Left kidney (tissue), 8 donors: ENCODE measurements at places on chromosomes 16 and 17.

GRCh38 chr16:24748242-24748641, 18.8 kb downstream of the TNRC6A start:
- no peak for DNase-seq

GRCh38 chr17:33572615-33573014, 279.5 kb upstream of the ASIC2 start:
- no peak for DNase-seq

GRCh38 chr16:19283637-19284036, 1.9 kb upstream of the CLEC19A start:
- DNase-seq = no peak

- DNase-seq = no peak
Observed at GRCh38 chr17:61555127-61555566, 35.9 kb downstream of the NACA2 start.

DNA sequence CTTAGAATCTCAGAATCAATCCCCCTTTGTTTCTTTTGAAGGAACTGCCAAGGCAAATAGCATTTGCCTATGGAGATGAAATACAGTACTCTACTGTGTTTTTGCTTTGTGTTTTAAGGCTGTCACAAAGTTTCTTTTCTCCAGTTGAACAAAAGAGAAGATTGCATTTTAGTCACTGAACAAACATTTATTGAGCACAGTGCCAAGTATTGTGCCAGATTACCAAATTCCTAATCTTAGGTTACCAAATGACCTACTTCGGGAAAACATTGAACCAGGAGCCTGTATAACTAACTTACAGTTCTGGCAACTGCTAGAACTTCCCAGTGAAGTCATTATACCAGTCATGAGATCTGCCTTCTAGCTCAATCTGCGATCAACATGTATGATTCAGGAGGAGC, 3.0 kb upstream of the UBB start:
- no peak for DNase-seq

GRCh38 chr17:1323336-1323735, 43.9 kb downstream of the TRARG1 start:
- DNase-seq = no peak

- DNase-seq = no peak
Observed at GRCh38 chr17:56292010-56292409, 138.7 kb downstream of the ANKFN1 start.

DNA sequence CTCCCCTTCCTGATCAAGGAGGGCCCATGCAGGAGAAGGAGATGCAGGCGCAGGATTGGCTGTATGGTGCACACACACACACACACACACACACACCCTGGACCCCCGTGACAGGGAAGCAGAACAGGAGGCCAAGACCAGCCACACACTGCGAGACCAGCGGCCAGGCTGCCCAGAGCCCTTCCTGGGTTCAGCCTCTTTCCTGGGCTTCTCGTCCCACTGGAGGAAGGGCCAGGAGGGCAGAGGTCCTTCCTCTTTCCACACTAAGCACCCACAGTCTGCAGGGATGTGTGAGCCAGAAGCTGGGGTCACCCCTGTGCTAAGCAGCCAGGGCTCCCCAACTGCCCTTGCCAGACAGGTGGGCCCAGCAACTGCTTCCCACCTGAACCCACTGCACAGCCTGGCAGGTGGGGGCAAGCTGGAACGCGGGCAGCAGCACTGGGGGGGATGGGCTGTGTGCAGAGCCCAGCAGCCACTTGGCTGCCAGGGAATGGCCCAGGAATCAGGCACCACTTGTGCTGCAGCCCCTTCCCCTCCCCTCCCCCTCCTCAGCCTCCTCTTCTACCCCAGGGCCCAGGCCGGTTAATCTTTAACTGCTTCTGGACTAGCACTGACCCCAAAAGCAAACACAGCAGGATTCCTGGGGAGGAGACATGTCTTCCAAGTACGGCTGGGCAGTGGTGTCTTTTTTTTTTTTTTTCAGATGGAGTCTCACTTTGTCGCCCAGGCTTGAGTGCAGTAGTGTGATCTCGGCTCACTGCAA, 44.6 kb upstream of the SLC38A10 start:
- peak; percentile 82 for DNase-seq

- peak; percentile 66 for DNase-seq
Observed at GRCh38 chr17:12667299-12667958, 1.7 kb downstream of the MYOCD start.

- DNase-seq = no peak
Observed at GRCh38 chr16:85443531-85443930, 169.6 kb upstream of the GSE1 start.

DNA sequence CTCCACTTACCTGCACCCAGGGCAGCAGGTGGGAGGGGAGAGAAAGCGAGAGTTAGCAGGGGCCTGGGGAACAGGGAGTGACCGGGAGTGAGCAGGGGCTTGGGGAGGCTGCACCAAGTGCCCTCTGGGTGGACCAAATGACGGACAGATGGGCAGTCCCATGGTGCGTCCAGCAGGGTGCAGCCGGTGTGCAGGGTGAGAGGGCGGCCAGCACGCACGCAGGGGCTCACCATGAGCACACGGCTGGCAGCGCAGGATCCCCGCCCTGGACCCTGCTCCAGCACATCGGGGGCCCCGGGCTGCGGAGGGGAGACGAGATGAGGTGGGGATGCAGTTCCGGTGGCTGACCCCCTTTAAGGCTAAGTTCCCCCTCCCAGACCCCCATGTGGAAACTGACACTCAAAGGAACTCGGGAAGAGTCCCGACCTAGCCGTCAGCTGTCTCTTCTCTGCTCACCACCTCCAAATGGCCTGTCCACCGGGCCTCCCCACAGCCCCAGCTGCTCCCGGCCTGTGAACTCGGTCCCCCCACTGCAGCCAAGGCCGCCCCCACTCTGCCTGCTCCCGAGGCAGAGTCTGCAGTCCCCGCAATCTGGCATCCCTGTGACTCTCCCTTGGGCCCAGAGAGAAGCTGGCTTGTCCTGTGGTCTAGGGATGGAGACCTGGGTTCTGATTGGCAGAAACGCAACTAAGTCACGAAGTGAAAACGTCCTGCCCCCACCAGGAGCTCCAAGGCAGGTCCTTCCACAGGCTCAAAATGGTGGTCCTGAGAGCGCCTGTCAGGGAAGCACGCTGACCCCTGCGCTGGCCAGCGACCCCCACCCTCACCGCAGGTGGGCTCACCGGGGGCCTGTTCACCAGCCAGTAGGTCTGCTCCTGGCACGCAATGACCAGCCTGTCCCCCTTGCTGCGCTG, 2.9 kb downstream of the RGS11 start:
- no peak for DNase-seq

GRCh38 chr17:80122926-80123505, 21.6 kb downstream of the GAA start:
- no peak for DNase-seq

DNA sequence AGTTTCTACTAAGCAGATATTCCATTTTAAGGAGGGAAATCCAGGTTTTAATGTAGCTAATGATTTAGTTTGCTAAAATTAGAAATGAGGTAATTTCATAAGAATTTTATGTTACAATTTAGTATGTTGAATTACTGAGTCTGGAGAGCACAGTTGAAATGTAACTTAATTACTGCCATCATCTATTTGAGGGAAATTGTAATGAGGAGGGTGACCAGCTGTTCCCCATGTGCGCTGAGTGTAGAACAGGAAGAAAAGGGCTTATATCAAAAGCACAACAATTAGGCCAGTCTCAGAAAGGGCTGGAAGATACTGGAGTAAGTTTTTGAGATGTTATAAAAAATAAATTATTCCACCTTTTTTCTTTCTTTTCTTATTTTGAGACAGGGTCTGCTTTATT, 735.1 kb upstream of the GOT2 start:
- peak; percentile 29 for DNase-seq

- DNase-seq = no peak
Observed at GRCh38 chr16:88284626-88285513, 97.9 kb upstream of the ZNF469 start.

DNA sequence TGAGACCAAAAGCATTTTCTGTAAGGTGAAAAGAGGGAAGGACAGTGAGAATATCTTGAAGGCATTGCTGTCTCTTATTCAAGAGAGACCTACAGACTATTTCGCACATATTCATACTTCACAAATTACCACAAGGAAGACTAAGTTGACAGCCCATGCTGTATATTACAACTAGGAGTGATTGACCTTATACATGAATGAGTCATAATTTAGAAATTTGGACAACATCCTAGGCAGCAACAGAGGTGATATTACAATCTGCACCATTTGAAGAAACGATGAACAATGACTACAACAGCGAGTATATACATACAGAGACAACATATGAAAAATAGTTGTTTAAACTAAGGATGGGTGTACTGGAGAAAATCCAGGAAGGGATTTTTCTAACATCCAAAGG, 971.7 kb downstream of the CDH11 start:
- no peak for DNase-seq

DNA sequence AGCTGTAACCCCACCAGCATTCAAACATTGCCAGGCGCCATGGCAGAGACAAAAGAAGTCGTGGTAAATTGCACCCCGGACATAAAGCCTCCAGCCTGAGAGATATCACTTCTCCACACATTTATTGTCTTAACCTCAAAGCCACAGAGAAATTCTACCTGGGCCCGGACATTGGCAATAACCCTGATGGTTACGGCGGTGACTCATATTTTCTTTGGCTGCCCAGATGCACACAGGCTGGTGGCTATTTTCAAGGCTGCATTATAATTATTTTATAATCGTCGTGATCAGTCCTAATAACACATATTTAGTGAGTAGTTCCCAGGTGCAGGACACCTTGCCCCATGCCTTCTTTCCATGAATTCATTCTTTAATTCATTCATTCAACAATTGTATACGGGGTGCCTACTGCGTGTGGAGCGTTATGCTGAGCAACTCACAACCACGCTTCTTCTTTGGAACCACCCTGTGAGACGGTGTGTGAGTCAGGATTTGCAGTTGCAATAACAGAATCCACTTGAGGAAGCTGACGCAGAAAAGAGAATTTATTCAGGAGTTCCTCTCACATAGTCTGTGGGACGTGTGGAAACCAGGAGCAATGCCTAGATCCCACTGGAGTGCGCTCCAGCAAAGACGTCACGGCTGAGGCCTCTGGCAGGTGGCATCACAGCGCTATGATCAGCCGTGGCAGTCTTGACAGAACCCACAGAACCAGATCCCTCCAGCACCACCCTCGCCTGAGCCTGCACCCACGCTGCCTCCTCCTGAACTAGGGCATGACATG, 245.7 kb downstream of the FOXL1 start:
- DNase-seq = no peak

GRCh38 chr17:69367298-69367697, 40.4 kb upstream of the ABCA5 start:
- no peak for DNase-seq

DNA sequence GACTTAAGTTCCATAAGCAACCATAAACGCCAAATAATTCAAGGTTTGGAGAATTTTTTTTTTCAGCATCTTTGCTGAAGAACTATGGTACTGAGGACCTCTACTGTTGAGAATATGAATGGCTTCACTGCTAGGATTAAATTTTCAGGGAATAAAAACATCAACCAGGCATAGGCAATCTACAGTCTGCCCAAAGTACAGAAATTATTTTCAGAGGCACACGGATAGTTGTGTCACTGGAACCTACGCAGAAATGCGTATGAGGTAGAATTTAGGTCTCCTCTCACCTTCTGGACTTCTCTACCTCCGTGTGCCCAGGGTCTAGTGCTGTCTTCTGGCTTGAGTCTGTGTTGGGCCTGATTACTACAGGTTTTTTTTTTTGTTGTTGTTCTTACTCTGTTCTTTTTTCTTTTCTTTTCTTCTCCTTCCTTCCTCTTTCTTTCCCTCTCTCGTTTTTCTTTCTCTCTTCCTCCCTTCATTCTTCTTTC, 39.7 kb downstream of the NACA2 start:
- DNase-seq = peak; percentile 58

- peak; percentile 75 for DNase-seq
Observed at GRCh38 chr17:6269478-6269877, 165.4 kb downstream of the AIPL1 start.

DNA sequence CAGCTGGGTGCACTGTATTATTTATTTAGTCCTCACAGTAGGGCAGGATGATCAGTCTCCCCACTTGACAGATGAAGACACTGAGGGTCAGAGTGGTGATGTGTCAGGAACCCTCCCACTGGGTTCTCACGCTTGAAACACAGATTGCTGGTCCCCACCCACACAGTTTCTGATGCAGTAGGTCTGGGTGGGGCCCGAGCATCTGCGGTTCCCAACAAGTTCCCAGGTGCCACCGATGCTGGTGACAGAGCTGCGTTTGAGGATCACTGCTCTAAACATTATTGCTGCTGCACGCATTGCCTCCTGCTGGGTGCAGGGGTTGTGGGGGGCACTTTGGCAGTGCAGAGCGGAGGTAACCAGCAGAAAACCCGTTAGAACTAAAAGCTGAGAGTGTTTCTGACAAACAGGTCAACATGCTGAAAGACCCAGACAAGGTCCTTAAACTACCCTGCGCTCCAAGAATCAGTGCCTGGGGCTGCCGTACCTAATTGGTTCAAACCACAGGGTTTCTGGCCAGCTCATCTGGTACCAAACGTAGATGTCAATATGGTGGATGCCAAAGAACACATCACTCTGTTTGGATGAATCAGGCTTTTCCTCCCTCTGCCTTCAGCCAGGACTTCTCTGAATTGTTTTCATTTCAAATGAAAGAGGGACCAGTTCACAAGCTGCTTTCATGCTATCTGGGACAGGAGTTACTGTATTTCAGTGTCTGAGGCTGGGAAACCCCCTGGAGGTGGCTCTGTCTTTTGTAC, 76.0 kb downstream of the ABCC1 start:
- DNase-seq = no peak

DNA sequence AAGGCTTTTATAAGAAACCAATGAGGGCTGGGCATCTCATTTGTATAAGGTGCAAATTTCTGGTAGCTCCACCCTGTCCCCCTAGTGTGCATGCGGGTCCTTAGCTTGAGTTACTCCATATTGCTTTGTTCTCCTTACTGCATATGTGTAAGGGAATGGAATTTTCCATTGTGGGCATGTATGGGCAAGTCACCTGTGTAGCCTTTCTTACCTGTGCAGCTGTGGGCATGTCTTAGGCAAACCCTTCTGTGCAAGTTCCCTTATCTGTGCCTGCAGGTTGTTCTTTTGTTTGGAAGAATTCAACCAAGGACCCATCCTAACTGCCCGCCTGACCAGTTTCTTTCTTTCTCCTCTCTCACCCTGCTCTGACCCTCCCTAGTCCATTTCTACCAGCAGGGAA, 122.8 kb upstream of the HS3ST4 start:
- no peak for DNase-seq

GRCh38 chr17:47649972-47650524, 329 bp downstream of the KPNB1 start:
- no peak for DNase-seq

DNA sequence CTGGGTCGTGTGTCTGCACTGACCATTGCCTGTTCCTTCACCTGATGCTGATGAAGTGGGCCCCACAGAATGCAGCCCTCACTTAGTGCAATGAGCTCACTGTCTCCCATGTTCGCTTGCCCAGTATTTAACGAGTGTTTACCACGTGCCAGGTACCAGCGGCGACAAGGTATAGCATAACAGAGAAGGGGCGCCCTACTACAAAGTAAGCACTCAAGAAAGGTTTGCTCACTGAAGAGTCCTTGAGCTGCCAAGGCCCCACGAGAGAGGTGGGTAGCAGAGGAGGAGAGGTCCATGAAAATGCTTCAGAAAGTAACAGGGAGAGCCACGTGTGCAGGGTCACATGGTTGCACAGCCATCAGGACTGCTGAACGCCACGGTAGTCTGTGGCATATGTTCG, 230.0 kb downstream of the NTN1 start:
- DNase-seq = no peak

GRCh38 chr16:15057681-15058417, 2.0 kb upstream of the NTAN1 start:
- DNase-seq = no peak

- no peak for DNase-seq
Observed at GRCh38 chr16:11966173-11966572, 1.2 kb downstream of the TNFRSF17 start.

- DNase-seq = no peak
Observed at GRCh38 chr17:62653826-62654761, 26.6 kb downstream of the MRC2 start.
